Astrocyte of the cerebellum (primary cell): ENCODE measurements at places on chromosomes 6 and 20.

- no peak for DNase-seq
Observed at GRCh38 chr6:149860834-149861602, 3.1 kb downstream of the LRP11 start.

DNA sequence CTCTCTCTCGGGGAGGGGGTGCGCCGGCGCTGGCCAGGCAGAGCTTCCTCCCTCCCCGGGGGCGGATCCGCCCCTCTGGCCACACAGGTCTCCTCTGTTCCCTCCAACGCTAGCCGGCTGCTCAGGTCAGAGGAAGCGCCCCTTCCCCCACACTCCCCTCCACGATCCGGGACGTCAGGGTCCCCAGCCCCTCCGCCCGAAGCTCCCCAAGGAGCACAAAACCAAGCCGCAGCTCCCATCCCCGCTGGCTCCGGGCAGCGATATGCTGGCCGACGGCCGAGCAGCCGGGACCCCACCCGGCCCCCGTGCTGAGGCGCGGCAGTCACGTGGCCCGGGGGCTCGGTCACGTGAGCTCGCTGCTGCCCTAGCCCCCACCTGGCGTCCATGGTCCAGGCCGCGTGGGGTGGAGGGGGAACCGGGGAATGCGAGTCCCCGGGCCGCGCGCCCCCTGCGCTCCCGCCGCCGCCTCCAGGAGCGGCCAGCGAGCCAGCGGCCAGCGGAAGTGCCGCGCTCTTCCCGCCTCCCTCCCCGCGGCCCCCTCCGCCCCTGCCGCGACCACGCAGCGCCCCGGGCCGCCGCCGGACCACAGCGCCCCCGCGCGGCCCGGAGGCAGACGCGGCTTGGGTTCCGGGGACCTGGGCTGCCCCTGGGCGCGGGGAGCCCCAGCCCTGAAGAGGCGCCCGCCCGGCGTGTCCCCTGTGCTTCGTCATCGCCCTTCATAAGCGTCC, at the start of gene SLC35B2:
TSS of gene SLC35B2 (minus strand) at position 504 of the 728 bp plus-strand sequence. CDS start at position 386, 118 bp downstream.
- DNase-seq, result no peak

GRCh38 chr6:155528982-155529453, 73.4 kb upstream of the NOX3 start:
- DNase-seq, result peak; percentile 48

DNA sequence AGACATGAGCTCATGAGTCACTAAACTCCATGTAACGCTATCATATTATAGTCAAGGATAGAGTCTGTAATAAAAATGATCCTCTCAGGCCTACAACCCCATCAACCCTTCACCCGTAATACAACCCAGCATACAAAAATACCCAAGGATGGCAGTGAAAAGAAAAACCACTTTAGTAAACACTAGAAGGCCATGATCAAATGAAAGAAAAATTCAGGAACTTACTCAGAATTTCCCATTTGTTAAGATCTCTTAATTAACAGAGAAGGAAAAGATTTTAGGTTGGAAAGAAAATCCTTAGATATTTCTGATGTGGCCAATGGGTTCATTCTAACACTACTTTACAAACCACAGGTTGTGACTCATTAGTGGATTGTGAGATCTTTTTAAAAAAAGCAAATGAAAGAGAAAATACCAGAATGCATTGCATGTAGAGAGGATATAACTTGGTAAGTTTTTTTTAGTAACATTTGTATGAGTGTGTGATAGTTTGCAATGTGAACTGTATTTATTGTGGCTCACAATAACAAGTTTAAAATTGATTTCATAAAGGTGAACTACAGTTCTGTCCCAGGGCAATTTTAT, 8.0 kb upstream of the UBE2J1 start:
- DNase-seq, result peak; percentile 45

GRCh38 chr20:32031007-32031958, 20.8 kb upstream of the HCK start:
- peak; percentile 43 for DNase-seq

DNA sequence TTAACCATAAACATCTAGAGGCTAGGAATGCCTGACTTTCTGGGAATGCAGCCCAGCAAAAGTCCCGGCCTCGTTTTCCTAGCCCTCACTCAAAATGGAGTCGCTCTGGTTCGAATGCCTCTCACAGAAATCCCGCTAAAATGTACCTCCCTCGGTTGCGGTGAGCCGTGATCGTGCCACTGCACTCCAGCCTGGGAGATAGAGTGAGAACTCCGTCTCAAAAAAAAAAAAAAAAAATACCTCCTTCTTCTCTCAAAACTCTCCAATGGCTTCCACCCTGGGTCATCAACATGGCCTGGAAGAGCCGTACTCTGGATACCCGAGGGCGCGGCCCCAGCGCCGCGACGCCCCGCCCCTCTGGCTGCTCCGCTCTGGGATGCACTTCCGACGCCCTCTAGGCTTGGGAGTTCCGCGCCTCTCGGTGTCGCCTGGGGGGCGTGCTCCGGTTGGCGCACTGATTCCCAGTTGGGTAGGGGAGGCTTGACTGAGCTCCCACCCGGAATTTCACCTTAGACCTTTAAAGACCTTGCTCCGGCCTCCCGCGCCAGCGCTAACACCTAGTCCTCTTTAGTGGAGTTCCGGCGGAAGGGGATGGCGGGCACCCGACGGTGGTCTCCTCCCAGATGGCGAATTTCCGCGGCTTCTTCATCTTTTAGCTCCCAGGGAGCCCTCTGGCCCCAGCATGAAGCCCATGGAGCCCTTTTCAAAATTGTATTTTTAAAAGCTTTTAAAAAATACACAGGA, 12.3 kb downstream of the HMGN4 start:
- DNase-seq, result no peak

DNA sequence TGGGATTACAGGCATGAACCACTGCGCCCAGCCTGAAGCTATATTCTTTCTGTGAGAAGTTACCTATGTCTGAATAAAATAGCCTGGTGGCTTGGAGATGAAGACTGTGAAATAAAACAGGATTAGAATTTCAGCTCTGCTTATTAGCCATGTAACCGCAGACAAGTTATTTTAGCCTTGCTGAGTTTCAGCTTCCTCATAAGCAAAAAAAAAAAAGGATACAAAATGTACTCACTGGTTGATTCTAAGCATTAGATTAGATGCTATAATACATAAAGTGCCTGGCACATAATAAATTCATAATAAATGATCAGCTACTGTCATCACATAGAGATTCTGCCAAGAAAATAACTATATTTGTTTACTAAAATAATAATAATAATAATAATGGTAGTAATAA, 98.8 kb downstream of the EPB41L2 start:
- DNase-seq, result no peak

- no peak for DNase-seq
Observed at GRCh38 chr6:149150801-149151398, 166.6 kb upstream of the TAB2 start.

- DNase-seq, result no peak
Observed at GRCh38 chr6:134199848-134200606, 117.9 kb downstream of the SGK1 start.

GRCh38 chr6:139920776-139921100, 546.3 kb upstream of the CITED2 start:
- DNase-seq, result no peak

DNA sequence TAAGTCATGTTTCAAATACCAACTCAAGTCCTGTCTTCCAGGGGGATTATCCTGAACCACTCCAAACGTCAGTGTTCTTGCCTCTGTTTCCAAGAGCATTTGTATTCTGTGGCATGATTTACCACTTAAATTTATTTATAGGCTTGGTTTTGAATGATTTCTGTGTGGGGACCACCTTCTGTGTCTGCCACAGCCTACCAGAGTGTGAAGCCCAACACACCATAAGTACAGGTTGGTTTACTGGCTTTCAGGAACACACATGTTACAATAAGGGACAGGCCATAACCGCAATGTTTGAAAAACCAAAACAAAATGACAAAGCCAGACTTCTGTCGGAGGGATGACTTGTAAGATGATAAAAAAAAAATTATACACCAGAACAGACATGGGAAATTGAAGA, 56.5 kb upstream of the MAP3K7 start:
- peak; percentile 12 for DNase-seq

DNA sequence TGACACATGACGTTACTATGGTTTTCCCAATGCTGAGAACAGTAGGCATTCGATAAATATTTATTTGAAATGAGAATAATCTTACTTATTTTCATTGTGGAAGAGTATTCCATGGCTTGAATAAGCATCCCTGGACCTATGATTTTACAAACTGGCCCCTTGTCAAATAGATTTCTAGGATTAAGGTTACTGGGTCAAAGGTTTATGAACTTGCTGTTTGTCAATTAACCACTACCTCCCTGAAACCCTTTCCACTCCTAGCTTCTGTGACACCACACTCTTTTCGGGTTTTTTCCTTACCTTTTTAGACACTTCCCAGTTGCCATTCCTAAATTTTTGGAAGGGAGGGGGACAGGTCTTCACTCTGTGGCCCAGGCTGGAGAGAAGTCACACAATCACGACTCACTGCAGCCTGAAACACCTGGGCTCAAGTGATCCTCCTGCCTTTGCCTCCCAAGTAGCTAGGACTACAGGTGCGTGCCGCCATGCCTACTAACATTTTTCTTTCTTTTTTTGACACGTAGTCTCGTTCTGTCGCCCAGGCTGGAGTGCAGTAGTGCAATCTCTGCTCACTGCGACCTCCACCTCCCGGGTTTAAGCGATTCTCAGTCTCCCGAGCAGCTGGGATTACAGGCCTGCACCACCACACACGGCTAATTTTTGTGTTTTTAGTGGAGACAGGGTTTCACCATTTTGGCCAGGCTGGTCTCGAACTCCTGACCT, 5.1 kb upstream of the SRSF6 start:
- DNase-seq, result no peak

DNA sequence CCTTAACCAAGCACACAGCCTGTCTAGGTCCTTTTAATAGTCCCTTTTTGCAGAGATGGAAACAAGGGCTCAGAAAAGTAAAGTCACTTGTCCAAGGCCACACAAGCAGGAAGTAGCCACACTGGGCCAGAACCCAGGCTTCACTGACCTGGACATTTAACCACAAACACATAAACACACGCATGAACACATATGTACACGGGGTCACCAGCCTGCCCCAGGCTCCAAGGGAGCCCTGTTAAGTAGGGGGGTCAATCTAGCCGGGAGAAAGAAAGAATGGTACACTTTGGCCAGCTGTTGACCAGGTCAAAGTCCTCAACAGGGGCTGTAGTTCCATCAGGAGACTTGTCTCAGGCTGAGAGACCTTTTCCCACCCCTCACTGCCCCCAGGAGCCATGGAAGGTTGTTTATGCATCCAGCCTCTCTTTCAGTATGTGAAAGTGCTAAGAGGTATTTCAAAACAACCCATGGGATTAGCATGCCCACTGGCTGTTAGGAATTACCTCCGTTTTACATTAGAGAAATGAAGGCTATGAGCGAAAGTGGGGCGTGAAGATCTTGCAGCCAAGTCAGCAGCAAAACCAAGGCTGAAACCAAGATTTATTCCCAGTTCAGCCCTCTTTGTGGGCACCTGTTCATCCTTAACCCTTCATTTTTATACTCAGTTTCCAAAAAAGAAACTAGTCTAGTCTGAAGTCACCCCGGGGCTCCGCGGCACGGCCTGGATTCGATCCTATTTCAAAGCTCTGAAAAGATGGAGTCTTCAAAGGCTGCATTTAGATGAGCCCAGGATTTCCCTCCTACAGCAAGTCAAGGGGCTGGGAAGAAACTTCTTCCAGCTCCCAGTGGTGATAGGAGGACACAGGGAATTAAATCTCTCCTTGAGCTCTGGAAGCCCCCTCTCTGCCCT, 9.8 kb downstream of the SDC4 start:
- DNase-seq, result no peak

DNA sequence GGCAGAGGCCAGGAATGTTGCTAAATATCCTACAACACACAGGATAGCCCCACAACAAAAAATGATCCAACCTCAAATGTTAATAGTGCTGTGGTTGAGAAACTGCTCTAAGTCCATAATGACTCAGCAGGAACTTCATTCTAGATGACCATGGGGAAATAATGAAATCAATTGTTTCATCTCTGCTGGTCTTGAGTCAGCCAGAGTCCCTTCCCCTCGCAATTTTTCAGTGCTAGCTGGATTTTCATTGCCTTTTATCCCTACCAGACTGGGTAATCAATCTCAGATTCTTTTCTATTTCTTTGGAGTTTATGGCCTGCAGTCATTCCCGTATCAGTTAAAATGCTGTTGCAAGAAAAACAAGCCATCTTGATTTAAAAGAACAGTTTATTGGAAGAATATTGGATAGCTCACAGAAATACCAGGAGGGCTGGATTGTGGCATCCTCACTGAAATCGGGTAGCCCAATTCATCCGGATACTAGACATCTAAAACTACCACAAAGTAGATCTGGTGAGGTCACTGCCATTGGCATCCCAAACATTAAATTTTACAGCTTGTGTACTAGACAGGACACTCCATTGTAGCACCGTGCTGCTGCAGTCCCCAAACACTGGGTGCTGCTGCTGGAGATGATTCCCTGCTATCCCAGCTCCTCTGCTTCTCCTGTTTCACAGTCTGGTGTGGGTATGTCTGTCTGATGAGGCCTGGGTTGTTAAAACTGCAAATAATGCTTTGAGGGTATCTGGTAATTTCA, 30.3 kb upstream of the POPDC3 start:
- DNase-seq, result peak; percentile 49

DNA sequence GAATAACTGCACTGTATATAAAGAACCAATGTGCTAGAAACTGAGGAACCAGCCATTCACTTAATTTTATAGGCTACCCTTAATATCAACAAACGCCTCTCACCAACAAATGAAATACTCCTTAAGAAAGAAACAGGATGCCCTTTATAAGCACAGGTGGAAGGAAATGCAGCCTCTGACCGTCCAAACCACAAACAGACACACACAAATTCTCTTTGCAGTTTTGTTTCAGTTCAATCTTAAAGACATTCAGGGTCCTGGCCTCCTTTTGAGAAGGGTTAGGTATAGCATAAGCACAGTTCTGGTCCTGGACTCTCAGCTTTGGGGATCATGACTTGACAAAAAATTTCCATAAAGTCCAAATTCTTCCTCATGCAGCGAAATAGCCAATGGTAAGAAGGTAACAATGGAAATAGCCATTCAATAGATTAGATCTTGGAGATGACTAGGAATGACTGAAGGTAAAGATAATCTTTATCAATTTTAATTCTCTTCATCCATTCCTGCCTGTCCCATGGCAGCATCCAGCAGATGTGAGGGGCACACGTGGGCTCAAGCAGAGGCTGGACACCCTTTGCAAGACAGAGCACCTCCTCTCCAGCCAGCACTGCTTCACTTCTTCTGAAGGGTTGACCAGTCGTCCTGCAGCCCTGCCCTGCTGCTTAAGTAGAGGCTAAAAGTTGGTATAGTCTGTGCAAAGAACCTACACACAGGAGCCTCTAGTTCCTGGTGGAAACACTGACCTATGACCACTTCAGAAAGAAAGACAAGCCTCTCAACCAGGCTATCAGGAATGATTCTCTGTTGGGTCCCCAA, 123.9 kb downstream of the CD83 start:
- no peak for DNase-seq

DNA sequence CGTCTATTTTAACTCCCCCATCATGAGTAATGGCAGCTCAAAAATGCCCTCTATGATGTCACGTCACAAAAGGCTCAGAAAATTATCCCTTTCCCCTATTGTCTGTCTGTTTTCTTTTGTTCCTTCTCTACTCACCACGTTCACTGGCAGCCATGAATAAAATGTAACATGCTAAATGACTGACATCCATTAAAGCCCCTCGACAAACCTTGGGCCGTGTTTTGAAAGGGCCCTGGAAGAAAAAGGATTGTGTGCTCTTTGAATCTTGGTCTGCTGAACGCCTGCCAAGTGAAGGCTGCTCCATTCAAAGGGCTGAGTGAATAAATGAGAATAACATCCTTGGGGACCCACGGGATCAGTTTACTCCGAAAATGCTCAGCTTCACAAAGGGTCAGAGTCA, 118.7 kb downstream of the RPS12 start:
- no peak for DNase-seq

- DNase-seq, result no peak
Observed at GRCh38 chr6:14442242-14442641, 324.7 kb downstream of the CD83 start.
